ENCODE measurements at places on chromosomes 5 and 9.

- no peak for DNase-seq
Observed at GRCh38 chr5:98904780-98905179, 24.0 kb downstream of the CHD1 start.

DNA sequence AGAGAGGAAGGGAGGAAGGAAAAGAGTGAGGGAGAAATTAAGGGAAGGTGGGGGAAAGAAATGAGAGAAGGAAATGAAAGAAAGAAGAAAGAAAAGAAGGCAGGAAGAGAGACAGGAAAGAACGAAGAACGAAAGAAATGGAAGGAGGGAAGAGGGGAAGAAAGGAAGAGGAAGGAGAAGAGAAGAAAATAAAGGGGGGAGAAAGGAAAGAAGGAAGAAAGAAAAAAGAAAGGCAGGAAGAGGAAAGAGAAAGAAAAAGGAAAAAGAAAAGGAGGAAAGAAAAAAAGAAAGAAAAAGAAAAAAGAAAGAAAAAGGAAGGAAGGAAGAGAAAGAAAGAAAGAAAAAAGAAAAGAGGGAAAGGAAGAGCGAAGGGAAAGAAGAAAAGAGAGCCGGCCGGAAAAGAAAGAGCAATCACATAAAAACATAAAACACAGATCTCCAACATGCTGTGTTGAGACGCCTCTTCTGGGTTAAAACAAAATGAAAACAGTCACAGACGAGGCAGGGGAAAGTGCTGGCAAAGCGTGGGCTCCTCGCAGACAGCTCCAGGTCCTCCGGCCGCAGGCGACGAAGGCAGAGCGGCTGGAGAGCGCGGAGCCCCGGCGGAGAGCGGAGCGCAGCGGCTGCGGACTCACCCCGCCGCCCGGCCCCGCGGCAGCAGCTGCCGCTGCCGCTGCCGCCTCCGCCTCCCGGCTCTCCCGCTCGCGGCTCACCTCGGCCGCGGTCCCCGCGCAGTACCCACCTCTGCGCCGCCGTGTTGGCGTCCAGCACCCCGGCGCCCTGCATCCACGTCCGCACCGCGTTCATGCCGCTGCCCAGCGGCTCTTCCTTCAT is 896 bp downstream of the EBF1 start:
- no peak for DNase-seq

DNA sequence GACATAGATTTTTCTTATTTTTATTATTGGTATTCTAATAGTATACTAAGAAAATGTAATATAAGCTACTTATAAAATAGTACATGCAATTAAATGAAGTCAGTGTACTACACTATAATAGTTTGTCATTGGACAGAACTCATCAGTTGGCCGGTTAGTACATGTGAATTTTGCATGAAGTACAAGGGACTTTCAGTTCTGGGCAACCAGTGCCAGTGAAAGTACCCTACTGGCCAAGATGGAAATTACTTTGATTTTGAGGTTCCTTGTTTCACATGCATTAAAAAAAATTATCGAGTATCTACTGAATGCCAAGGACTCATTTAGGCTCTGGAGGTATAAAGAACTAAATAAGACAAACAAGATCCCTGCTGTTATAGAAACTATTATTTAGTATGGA is 213.4 kb upstream of the ELL2 start:
- peak; percentile 10 for DNase-seq

- DNase-seq = no peak
Observed at GRCh38 chr9:128565578-128565977, 13.2 kb downstream of the SPTAN1 start.

DNA sequence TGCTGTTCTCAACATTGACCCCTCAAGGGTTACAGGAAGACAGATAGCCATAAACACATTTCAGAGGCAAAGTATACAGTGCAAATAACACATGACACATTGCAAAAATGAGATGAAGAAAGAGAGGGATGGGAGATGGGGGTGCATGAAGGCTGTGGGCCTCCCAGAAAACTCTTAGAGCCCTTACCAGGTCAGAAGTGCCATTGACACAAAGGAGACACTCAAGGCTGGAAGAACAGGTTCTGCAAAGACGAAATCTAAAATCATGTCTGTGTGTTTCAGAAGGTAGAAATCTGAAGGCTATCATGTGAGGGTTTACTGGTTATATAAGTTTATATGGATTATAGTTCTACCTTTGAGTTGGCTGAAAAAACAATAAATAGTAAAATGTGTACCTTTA is 318.8 kb downstream of the BNC2 start:
- no peak for DNase-seq

DNA sequence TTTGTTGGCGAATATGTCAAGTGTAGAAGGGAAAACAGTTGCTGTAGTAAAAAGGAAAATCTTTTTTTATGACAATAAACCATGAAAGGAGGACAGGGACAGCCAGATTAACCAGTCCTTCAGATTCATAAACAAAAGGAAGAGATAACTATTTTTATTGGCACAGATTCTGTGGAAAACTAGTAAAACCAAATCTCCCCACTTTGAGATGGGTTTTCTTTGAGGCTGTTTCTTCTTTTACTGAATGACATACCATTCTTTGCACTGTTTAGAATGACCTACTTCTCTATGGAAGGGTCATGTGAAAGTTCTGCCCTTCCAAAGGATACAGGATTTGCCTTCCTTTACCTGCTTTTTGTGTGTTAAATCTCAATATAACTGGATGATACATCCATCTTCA is 13.7 kb downstream of the CAST start:
- DNase-seq = no peak

GRCh38 chr9:80794197-80794596 is 895.1 kb downstream of the TLE1 start:
- DNase-seq = no peak

- DNase-seq = no peak
Observed at GRCh38 chr5:76724871-76725270, 8.9 kb downstream of the F2R start.

GRCh38 chr5:91176288-91177016 is 206.7 kb downstream of the ARRDC3 start:
- DNase-seq = no peak

- DNase-seq = no peak
Observed at GRCh38 chr5:8012131-8012977, 143.4 kb downstream of the MTRR start.

GRCh38 chr9:846852-847251 is 5.4 kb downstream of the DMRT1 start:
- no peak for DNase-seq

All from GM12892 (cell line).